HL-60 (cell line): ENCODE measurements at places on chromosomes 6 and 20.

- DNase-seq, result no peak
Observed at GRCh38 chr6:132000296-132000695, 49.1 kb upstream of the CCN2 start.

DNA sequence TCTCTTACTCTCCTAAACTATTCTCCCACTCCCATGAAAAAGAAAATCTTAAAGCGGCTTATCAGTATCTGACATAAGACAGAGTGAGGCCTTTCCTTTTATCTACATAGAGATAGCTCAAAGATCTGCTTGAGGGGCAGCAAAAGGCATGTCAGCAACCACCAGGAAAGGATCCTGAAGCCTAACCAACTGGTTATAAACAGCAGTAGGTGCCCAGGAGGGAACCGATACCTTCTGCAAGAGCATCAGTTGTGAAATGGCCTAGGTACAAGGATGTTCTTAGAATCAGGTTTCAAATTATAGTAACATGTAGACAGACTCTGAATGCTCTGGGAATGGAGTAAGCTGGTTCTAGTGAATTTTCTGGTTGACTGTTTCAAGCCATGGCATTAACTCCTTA, 21.4 kb downstream of the JARID2 start:
- DNase-seq, result no peak

GRCh38 chr6:5905431-5906339, 101.0 kb downstream of the NRN1 start:
- DNase-seq, result no peak

DNA sequence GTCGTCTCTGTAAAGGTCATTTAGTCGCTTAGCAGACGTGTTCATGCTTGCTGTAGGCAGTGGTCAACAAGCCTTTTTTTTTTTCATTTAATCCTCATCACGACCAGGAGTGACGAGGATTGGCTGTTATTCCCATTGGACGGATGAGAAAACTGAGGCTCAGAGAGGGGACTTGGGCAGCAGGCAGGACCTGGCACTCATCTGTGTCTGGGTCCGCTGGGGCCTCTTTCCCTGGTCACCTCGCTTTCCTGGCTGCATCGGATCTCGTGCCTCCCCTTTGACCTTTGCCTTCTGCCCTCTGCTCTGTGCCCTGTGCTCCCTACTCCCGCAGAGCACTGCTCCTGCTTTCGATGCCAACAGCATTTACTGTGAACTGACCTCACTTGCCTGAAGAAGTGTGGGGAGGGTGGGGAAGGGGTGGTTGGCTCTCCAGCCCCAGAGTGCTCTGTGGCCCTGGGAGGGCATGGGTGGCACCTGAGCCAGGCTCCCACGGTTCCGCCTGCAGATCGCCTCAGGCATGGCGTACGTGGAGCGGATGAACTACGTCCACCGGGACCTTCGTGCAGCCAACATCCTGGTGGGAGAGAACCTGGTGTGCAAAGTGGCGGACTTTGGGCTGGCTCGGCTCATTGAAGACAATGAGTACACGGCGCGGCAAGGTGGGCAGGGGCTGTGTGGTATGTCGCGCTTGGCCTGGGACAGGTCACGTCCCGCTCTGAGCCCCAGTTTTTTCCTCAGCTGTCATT, 56.2 kb downstream of the SRC start:
- no peak for DNase-seq

GRCh38 chr20:40948465-40949267, 80.0 kb upstream of the TOP1 start:
- DNase-seq, result no peak

GRCh38 chr6:131694832-131695426, 6.3 kb downstream of the OR2A4 start:
- peak; percentile 31 for DNase-seq

GRCh38 chr20:53492212-53492611, 101.4 kb downstream of the ZNF217 start:
- no peak for DNase-seq

DNA sequence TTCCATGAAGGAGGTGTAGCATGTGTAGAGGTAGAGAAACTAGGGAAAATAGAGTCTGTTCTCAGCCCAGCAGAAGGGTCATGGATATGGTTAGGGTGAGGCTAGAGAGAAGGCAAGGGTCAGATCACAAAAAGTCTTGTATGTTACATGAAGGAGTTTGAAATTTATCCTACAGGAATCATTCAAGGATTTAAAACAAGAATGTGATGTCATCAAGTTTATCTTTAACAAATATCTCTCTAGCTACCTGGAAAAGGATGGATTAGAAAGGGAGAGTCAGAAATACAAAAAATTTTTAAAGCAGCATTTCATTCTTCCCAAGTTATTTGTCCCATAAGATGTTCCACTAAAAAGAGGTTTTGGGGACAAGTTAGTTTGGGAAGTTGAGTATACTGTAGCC, 4.4 kb upstream of the CHD6 start:
- DNase-seq, result no peak

DNA sequence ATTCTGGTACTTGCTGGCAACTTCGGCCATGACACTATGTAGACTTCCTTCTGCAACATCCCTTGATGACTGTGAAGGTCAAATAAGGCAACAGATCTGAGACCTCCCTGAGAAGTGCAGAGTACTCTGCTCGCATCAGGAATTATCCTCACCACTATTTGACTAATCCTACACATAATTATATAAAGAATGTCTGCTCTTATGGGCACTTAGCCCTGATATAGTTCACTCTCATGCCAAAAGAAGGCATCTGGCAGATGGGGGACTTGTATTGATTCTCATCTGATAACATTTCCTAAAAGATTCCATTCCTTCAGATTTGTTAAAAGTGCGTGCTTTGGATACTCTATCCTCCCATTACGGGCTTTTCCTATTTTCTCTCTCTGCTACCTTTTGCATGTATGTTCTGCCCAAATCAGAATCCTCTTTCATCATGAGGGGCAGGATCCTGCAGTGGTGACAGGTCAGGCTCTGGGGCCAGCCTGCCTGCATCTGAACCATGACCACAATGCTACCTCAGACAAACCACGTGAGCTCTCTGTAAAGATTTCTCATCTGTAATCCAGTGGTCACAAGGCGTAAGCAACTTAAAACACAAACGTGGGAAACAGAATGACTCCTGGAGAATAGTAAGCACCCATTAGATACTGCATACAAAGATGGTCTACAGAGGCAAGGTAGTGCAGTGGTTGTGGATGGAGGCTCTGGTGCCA, 134.0 kb downstream of the GJA10 start:
- no peak for DNase-seq

DNA sequence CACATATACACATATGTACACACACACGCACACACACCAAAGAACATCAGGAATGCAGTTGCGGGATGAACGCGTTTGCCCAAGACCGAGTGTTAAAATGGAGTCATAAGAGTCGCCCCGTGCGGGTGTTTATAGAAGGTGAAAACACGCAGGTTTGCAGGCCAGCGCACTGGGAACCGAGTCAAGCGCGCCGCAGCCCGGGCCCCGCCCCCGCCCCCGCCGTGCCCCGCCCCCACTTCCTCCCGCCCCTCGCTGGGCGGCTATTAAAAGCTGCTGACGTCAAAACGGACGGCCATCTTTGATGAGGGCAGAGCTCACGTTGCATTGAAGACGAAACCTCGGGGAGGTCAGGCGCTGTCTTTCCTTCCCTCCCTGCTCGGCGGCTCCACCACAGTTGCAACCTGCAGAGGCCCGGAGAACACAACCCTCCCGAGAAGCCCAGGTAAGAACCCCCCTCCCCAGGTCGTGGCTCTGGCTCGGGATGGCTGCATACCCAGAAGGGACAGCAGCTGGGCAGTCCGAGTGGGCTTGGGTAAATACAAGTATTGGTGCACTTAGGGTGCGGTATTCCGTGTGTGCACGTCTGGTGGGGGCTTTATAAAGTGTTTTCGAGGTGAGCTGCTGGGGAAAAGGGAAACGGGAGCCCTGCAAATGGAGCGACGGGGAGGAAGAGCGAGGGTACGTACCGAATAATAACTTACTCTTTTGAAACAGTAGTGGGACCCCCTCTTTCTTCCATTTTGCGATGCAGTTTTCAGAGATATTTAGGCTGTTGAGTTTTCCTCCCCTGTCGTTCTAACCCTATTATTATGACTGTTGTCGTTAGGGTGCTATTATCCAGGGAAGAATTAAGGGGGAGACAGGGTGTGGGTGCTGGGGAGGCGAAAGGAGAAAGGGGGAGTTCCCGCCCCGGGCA, at the start of gene SNAP25:
Gene SNAP25 (plus strand): TSS at position 295 of the 916 bp plus-strand sequence. CDS start 56,662 bp downstream, outside the sequence.
- peak; percentile 23 for DNase-seq
